OCI-M1 (cell line): ENCODE measurements at places on chromosomes 4 and X.

GRCh38 chrX:77910108-77910840 lies at the start of gene ATP7A:
TSS of gene ATP7A (plus strand) at chrX:77910693. CDS start at chrX:77971642, 60,949 bp downstream.
- peak; percentile 96 for DNase-seq

DNA sequence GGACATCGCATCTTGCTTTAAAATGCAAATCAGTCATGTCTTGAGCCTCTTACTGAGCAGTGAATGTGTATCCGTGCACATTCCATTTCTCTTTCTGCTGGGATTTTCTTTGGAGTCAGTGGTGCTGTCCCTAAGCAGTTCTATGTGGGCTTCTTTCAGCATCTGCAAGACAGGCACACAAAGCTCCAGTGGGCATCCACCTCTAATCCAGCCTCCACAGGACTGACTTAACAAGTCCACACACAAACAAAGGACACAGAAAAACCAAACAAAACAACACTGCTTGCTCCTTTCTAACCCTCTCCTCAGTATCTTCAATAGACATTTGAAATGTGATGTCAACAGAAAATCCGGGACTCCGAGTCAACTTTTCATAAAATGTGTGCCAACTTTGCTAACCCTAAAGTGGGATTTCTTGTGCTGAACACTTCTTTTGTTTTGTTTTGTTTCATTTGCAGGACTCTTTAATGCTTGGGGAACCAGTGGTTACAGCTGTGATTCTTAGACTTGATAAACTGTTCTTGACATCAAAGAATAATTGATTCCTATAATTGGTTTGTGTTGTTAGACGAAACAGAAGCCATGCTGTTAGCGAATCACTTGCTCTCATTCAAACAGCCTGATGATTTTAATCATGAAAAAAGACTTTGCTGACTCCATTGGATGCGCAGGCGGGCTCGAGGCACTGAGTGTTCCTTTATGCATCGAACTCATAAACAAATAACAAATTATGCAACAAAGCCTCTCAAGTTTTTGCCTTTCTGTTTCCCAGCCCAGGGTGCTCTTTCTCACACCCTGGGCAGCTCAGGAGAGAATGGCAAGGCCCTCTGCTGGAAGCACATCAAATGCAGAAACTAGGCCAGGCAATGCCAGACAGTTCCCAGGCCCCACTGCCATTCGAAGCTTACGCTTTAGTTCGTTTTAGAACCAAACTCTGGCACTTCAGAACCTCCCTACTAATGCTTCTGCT lies 20.1 kb downstream of the ETNPPL start:
- DNase-seq, result no peak

DNA sequence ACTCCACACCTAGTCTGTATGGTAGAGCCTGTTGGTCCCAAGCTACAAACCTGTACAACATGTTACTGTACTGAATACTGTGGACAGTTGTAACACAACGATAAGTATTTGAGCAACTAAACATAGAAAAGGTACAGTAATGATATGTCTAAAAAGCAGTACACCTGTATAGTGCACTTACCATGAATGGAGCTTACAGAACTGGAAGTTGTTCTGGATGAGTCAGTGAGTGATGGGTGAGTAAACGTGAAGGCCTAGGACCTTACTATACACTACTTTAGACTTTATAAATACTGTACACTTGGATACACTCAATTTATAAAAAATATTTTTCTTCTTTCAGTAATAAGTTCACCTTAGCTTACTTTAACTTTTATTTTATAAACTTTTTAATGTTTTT lies 104.0 kb downstream of the TMA16 start:
- no peak for DNase-seq

DNA sequence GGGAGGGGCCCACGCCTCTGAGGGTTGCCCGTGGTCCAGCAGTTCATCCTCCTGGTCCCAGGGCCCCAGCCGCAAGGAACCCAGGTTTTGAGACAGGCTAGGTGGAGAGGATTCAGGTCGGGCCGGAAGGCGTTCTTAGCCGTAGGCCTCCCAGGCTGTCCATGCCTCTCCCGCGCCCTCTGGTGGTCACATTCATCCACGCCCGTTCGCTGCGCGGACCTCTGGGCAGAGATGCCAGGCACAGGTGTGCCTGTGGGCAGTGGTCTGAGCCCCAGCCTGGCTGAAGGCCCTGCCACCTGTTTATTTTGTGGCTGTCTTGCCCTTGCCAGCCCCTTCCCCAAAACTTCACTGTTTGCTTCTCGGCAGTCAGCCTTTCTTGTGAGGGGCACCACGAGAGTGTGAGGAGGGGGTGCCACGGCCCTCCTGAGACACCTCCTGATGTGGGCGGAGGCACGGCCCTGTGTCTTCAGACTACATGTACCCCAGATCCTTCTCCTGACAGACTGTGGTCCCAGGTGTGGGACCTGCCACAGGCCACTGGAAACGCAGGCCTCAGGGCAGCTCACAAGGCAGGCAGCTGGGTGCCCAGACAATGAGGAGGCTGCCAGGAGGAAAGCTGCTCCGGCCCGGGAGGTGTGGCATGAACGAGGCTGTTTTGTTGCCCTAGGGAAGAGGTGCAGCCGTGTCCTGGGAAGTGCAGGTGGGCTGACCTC lies 5.0 kb downstream of the UVSSA start:
- DNase-seq, result peak; percentile 84

- no peak for DNase-seq
Measured at GRCh38 chrX:86845101-86845500, 672.5 kb upstream of the KLHL4 start.

- DNase-seq, result no peak
Measured at GRCh38 chr4:158176776-158177175, 4.0 kb upstream of the GASK1B start.

- DNase-seq, result peak; percentile 71
Measured at GRCh38 chrX:132480581-132481203, 8.1 kb downstream of the MBNL3 start.

- DNase-seq, result no peak
Measured at GRCh38 chrX:148382983-148383382, 117.4 kb upstream of the AFF2 start.

DNA sequence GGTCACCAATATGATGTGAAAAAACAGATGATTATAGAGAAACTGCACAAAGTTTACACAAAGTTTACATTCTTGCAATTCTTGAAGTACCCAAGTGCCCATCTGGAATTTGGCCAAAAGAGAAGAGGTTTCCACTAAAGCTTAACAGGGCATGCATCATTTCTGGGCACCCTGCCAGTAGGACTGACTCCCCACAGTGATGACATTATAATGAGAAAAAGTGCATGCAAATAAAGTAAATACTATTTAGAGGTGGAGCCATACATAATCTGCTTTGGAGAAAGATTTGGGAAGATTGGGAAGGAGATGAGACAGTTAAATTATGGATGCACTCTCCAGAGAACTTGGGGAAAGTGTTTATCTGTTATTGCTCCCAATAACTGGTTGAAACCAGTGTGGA lies 93.7 kb upstream of the TRPC3 start:
- peak; percentile 43 for DNase-seq

DNA sequence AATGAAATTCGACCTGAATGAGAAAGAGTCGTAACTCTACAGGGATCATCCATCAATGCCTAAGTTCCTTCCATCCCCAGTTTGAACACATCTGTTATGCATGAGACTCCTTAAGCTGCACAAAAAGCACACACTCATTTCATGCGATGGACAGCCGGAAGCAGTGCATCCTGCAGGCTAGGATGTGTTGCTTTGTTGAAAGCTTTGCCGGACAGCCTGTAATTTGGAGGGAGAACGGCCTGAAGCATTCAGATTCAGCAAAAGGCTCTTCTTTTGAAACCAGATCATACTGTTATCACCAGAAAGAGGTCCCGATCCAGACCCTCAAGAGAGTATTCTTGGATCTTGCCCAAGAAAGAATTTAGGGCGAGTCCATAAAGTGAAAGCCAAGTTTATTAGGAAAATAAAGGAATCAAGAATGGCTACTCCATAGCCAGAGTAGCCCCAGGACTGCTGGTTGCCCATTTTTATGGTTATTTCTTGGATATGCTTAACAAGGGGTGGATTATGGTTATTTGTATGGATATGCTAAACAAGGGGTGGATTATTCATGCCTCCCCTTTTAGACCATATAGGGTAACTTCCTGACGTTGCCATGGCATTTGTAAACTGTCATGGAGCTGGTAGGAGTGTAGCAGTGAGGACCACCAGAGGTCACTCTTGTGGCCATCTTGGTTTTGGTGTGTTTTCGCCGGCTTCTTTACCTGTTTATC lies 48.1 kb upstream of the DHRSX start:
- DNase-seq, result no peak

DNA sequence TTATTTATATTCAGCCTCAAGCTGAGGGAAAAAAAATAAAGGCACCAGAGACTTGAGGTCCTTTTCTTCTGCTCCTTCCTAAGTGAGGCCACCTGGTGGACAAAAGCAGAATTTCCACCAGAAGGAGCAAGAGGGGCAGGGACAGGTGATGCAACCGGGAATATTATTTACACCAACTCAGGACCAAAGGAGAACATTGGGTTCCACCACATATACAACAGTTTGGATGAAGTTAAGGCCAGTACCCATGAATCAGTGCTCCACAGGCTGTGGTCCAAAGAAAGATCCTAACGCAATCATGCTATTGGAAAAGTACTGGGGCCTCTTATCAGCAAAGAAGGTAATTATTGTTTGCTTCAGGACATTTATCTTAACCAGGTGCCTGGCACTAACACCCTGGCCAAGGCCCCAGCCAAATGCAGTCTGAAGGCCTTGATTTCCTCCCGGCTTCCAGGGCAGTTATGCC lies 57.4 kb downstream of the TSC22D3 start:
- peak; percentile 91 for DNase-seq

- DNase-seq, result no peak
Measured at GRCh38 chrX:139600105-139600504, 69.6 kb downstream of the F9 start.

- peak; percentile 18 for DNase-seq
Measured at GRCh38 chr4:152099555-152099954, 338.7 kb upstream of the GATB start.

- peak; percentile 36 for DNase-seq
Measured at GRCh38 chr4:6873291-6873690, 36.3 kb upstream of the TBC1D14 start.

DNA sequence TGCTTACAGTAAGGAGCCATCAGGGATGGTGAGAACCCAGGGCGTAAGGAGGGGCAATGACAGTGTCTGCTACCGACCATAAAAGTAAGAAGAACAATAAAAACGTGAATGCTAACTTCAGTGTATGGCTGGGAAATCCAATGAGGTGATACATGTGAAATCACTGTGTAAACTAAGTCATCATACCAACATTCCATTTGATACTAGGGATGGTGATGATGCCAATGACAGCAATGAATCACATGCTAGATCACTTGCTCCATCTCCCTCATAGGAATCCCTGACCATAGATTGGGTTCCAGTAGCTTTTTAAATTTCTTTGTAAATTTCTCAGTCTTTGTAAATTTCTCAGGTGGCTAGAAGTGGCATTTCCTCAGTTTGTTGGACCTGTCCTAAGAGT lies 146.3 kb downstream of the SMIM20 start:
- no peak for DNase-seq

DNA sequence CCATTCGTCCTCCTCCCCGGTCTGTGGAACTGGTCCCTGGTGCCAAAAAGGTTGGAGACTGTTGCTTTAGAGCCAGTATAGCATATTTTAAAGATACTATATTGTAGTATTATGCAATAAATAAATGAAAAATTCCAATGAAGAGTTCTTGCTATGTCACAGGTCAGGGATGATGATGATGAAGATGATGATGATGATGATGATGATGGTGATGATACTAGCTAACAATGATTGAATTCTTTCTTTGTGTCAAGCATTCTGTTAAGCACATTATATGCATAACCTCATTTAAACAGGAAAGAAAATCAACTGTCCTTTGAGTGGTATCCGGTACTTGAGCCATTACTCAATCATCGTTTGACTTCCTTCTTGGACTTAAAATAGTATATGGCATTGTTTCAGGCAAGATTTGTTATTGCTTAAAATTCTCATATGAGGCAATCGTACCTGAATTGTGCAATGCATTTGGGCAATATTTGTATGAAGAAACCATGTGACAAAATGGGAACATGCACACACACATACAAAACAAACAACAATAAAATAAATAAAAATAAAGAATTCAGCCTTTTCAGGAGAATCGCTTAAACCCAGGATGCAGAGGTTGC lies 22.8 kb upstream of the TLR2 start:
- peak; percentile 59 for DNase-seq

- no peak for DNase-seq
Measured at GRCh38 chrX:24996096-24996709, 19.6 kb downstream of the ARX start.

- DNase-seq, result no peak
Measured at GRCh38 chr4:65467068-65467680, 203.1 kb downstream of the EPHA5 start.
